ENCODE measurements at places on chromosomes 2 and 18. TPM values are rescaled to one million over a fixed set of nuclear protein-coding genes. Genes with fewer than 3 reads are reported as not detected.

DNA sequence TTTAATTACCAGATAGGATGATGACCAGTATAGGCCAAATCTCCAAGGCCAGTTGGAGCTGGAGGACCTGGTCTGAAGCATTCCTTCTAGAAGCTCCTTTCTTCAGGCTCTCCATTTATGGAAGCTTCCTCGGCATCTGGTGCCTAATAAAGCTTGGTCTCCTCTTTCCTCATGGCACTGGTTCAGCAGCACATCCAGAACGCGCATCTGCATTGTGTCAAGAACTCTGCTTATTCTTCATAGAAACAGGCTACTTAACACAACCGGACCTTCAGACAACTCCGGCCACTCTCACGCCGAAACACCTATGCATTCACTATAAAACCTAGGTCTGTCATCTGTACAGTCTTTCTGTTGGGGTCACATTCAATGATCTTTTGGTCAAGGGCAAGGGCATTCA is 99.8 kb downstream of the COL6A3 start:
- no peak for DNase-seq
- no peak overlapping the region for H3K27ac ChIP-seq
- H3K36me3 ChIP-seq: no peaks in the 10 kb centered on the region
- H3K27me3 ChIP-seq: no peaks in the 10 kb centered on the region
- no peaks in the 10 kb centered on the region for H3K4me1 ChIP-seq

- H3K4me3 ChIP-seq: no peak overlapping the region
- no peaks in the 10 kb centered on the region for H3K4me1 ChIP-seq
- no peaks in the 10 kb centered on the region for H3K36me3 ChIP-seq
- H3K27me3 ChIP-seq: no peaks in the 10 kb centered on the region
Observed at GRCh38 chr2:161974461-161974860, 99.6 kb downstream of the DPP4 start.

DNA sequence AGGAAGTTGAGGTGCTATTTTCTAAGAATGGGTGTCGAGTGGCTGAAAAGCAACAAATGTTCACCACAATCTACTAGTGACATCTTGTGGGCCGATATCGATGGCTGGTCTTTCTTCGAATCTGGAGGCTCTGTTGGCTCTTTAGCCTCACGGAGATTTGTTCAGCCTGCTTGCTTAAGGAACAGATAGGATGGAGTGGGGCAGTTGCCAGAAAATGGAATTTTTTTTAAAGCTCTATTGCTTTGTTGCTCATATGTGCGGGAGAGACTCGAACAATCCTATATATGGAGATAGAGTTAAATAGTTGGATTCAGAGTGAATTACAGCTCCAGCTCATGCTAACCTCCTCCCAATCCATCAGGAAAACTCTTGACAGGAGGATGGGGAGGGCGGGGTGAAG is 70.9 kb upstream of the LYPD6B start:
- H3K4me3 ChIP-seq: no peak overlapping the region
- no peaks in the 10 kb centered on the region for H3K36me3 ChIP-seq
- peaks cover 11% of the 10 kb centered on the region for H3K4me1 ChIP-seq

- no peaks in the 10 kb centered on the region for H3K4me1 ChIP-seq
- no peak overlapping the region for H3K27ac ChIP-seq
- H3K4me3 ChIP-seq: no peak overlapping the region
- no peaks in the 10 kb centered on the region for H3K27me3 ChIP-seq
Observed at GRCh38 chr2:42846932-42847595, 54.7 kb upstream of the HAAO start.

DNA sequence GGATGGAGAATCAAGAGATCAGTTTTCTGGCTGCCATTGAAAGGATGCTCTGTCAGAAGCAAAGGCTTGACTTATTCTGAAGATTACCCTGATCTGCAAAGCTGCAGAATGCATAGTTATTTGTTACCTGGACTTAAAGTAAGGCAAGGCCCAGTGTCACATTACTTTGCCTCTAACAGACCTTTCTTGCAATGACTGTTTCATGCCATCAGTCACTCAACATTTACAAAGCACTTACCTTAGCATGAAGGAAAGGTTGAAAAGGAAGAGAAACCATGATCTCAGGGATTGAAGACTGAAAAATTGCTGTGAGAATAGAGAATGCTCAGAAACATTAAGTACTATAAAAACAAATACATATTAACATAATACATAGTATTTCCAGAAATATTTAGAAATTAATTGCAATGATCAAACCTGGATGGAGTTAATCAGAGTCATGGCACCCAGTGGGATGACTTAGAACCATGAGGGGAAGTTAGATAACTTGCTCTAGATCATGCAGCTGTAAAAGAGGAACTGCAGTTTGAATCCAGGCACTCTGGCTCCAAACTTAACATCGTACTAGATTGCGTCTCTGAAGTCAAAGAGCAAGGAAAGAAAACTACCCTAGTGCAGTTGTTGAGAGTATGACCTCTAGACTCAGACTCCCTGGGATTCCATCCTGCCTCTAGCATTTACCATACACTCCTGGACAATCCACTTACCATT is 26.5 kb upstream of the FAM117B start:
- peak overlapping the region; percentile 33 for H3K4me3 ChIP-seq
- H3K27me3 ChIP-seq: no peaks in the 10 kb centered on the region
- no peaks in the 10 kb centered on the region for H3K36me3 ChIP-seq
- peak; percentile 26 for DNase-seq

DNA sequence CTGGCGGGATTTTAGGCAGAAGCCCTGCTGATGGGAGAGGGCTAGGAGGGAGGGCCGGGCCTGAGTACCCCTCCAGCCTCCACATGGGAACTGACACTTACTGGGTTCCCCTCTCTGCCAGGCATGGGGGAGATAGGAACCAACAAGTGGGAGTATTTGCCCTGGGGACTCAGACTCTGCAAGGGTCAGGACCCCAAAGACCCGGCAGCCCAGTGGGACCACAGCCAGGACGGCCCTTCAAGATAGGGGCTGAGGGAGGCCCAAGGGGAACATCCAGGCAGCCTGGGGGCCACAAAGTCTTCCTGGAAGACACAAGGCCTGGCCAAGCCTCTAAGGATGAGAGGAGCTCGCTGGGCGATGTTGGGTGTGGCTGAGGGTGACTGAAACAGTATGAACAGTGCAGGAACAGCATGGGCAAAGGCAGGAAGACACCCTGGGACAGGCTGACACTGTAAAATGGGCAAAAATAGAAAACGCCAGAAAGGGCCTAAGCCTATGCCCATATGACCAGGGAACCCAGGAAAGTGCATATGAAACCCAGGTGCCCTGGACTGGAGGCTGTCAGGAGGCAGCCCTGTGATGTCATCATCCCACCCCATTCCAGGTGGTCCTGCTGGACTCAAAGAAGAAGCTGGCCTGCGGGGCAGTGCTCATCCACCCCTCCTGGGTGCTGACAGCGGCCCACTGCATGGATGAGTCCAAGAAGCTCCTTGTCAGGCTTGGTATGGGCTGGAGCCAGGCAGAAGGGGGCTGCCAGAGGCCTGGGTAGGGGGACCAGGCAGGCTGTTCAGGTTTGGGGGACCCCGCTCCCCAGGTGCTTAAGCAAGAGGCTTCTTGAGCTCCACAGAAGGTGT is 8.5 kb downstream of the PROC start:
- no peaks in the 10 kb centered on the region for H3K36me3 ChIP-seq
- H3K27me3 ChIP-seq: peaks cover 4% of the 10 kb centered on the region
- H3K27ac ChIP-seq: no peak overlapping the region

DNA sequence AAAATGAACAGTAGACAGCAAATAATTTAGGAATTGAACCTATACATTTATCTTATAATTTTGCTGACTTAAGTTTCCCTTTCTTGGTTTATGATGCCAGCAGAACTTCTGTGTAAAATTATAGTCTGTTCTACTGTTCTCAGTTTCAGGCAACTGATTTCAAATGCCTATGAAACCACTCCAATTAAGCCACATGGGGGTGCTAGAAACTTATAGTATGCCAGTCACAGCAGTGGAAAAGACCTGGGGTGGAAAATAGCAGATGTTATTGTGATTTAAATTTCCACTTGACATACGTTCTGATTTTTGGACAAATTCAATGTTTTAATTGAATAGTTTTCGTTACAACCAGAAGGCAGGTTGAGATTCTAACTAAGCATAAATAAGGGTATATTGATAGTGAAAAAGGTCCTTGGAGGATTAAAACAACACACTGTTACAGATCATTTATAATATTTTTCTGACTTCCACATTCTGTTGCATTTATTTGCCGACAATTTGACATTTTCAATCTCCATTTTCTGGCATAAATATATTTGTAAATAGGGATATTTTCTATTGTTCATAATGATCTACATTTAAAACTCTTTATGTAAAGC is 61.4 kb downstream of the CPS1 start:
- no peak for DNase-seq
- no peaks in the 10 kb centered on the region for H3K36me3 ChIP-seq
- no peaks in the 10 kb centered on the region for H3K27me3 ChIP-seq
- H3K4me3 ChIP-seq: no peak overlapping the region

IL36G gene
- total RNA-seq: not detected

CD28 gene
- total RNA-seq: 0.23 TPM

FNDC4 gene
- total RNA-seq: 0.21 TPM

All from GM12878 (cell line).